ENCODE measurements at places on chromosomes 12 and 14.
A peak's percentile ranks its signal among the peaks of the same experiment; 100 is the strongest.

- no peak for DNase-seq
Observed at GRCh38 chr12:100566887-100567637, 6.4 kb upstream of the GAS2L3 start.

DNA sequence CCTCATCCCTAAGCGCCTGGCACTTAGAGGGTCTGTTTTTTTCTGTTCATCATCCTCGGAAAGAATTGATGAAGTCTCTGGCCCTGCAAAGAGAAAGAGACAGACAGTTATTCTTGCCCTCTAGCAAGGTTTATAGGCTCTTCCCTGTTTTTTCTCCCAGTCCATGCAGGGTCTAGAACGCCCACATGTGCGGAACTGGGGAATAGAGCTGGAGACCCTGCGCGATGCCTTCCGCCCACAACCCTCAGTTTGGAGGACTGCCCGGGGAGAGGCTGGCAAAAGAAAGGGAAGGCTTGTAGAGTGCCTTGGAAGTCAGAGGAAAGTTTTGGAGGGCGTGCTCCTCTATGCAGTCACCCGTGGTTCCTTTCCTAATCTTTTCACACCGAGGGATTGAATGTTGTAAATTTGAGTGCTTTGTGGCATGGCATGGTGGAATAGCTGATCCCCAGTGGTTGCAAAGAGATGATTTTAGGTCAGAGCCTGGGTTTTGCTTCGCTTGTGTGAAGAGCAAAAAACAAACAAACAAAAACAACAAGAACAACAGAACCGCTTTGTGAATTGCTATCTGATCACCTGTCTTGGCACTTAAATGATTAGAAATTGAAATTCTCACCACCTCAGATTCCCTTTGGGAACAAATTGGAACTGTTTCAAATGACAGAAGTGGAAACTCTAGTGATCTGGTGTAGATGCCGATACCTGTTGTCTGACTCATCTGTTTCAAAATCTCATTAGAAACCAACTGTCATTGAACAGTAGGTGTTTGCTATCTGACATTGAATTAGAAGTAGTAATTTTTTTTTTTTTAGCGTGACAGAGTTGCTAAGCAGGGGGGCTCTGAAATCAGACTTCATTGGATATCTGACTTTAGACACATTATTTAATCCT, 947 bp downstream of the GAS2L3 start:
- no peak for DNase-seq

- DNase-seq: no peak
Observed at GRCh38 chr14:49092345-49092744, 493.8 kb downstream of the RPS29 start.

DNA sequence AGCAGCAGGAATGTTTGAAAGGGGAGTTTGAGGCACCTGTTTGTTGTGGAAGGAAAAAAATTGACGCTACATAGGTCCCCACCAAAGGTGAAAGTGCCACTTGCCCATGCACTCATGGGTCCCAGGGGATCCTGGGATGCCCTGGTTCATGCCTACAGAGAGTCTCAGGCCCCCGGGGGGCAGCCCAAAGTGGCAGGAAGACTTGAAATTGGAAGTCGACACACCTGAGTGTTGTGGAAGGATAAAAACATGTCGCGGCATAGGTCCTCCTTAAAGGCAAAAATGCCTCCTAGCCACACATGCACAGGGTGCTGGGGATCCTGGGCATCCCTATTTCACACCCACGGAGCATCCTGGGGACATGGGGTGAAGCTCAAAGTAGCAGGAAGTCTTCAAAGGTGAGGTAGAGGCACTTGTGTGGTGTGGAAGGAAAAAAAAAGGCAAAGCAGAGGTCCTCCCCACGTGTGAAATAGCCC, 576.1 kb downstream of the ALG10 start:
- DNase-seq: no peak

DNA sequence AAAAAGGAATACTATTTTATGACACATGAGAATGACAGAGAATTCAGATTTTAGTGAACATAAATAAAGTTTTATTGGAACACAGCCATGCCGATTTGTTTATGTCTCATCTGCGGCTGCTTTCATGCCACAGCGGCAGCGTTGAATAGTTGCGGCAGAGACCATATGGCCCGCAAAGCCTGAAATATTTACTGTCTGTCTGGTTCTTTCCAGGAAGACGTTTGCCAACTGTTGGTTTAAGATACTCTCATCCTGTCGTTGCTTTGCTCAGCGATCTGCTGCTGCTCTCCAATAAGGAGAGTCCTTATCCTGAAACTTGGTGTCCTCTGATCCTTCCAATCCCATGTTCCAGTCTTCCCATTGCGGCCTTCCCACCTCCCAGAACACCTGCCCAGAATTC, 89.9 kb downstream of the SLC24A4 start:
- no peak for DNase-seq

DNA sequence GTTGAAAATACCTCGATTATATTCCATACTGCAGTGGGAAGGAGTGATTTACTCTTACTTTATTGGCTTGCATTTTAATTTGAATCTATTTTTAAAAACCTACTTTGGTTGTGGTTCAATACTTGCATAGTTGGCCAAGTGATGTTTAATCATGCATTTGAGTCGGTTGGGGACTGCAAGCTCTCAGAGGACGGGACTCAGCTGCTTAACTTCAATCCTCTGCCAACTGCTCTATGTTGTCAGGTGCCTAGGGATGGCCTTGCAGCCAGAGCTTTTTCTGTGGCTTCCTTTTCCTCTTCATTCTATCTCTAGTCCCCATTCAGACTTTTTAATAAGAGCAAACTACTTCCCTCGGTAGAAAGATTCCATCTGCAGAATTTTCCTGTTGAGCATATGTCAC, 53.4 kb upstream of the KRR1 start:
- DNase-seq: no peak

GRCh38 chr14:103862393-103862782, 15.0 kb upstream of the PPP1R13B start:
- no peak for DNase-seq

- DNase-seq: no peak
Observed at GRCh38 chr12:119692410-119692809, 24.5 kb downstream of the PRKAB1 start.

DNA sequence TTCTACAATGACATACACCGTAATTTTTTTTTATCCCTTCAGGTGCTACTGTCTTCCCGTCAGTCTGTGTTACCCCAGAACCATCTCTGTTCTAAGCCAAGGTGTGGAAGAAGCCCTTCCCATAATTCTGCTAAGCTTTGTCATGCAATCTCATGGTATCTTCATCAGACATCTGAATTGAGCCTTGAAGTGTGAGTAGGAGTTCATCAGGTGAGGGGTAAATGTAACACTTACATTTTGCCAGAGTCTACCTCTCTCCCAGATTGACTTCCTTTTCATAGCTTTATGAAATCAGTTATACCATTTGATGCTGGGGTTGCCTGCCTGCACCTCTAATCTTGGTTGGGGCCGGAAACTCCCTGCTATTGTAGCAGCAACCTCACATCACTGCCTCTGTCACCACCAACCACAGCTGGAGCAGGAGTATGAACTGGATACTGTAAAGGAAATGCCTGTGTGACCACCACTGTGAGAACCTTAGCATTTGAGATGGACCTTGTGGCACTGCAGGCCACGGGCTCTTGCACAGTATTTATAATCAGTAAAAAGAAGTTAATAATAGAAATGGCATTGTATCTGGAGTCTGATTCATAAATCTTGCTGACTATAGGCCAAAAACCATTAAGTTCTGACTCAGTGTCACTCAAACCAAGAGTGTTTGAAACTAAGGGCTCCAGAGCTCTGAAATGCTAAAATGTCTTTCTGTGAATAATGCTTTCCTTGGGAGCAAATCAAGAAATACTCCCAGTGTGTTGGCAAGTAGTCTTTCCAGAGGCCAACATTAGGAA, 58.7 kb upstream of the STK38L start:
- peak; percentile 25 for DNase-seq

- DNase-seq: no peak
Observed at GRCh38 chr14:50774542-50775267, 56.3 kb downstream of the NIN start.

GRCh38 chr12:29428633-29429032, 47.7 kb upstream of the ERGIC2 start:
- no peak for DNase-seq

DNA sequence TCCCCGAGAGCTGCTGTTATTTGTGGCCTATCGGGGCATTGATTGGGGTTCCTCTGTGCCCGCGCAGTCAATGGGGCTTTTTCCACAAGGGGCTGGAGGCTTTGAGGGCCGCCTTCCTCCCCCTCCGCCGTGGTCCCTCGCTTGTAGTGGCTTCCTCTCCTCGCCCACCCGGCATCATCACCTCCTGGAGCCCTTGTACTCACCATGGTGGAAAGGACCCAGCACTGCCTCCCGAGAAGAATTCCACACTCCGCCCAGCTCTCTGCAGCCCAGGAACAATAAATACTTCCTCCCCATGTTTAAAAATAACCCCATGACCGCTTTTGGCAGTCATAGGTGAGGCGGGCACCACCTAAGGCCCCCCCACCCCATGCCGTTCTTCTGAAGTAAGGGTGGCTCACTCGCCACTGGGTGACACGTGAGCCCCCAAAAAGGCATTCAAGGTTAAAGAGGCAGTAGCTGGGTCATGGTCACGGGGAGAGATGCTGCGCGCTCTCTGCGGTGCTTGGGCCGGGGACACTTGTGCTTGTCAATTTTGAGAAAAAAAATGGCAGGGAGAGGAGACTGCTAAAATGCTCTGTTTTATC, at the start of gene MYL2:
Gene MYL2 (minus strand): TSS at position 256 of the 587 bp plus-strand sequence. CDS start 50 bp downstream, at position 206.
- no peak for DNase-seq

DNA sequence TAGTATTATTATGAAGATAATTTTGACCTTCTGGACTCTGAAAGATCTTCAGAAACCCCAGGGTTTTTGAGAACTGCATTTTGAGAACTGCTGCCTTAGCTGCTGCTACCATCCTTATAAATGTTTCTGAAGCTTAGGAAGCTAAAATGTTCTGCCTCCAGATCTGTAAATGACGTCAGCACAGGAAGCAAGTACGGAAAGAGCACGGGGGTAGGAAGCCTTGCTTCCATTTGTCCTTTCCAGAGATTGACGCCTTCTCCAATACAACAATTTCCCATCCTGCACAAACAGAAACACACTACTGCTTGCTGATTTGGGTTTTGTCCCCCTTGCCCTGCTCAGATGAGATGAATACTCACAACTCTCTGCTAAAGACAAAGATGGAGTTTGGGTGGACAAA, 17.9 kb downstream of the RAD52 start:
- DNase-seq: no peak

DNA sequence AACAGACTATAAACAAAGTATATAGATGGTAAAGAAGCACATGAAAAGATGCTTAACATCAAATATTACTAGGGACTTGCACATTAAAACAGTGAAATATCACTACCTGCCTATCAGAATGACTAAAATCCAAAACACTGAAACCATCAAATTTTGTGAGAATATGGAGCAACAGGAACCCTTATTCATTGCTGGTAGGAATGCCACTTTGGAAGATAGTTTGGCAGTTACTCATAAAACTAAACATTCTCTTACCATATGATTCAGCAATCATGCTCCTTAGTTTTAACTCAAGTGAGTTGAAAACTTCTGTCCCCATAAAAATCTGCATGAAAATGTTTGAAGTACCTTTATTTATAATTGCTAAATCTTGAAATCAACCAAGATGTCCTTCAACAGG, 297.6 kb downstream of the DAD1 start:
- no peak for DNase-seq

- no peak for DNase-seq
Observed at GRCh38 chr12:132281038-132281437, 48.4 kb downstream of the GALNT9 start.

GRCh38 chr14:79534703-79535353, 676.5 kb downstream of the DIO2 start:
- no peak for DNase-seq

DNA sequence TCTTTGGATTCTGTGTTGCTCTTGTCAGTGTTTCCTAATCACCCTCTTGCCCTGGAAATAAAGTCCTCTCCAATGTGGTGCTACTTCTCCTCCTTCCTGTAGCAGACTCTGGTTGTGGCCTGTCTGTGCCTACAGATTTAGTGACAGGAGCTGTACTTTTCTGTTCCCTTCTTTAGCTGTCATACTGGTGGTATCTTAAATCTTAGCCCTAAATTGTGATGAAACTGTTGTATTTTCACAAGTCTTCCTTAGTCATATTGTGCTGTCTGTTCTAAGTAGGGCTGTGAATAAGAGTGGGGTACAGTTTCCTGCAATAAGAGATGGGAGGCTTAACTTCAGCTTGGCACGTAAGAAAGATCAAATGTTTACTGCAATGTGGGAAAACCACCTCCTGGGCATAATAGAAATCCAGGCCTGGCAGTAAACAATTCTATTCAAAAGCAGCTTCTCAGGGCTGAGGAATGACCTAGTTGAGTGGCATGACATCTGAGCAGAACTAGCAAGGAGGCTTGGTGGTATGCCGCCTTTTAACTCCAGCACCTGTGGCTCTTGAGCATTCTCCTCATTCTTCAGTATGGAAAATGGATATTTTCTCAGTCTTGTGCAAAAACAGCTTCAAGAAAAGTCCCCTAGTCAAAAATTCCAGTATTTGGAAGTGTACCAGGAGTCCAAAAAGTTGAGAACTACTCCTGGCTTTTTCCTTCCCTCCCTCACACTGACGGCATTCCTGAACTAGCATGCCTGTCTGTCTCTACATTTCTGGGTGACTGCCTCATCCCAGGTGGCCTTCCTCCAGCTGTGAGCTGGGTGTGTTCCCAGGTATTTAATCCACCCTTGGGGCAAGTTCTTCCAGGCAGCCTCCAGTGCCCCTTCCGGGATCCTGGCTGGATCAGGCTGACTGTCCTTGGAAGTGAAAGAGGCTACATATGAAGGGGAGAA, 19.5 kb downstream of the ANO6 start:
- no peak for DNase-seq

DNA sequence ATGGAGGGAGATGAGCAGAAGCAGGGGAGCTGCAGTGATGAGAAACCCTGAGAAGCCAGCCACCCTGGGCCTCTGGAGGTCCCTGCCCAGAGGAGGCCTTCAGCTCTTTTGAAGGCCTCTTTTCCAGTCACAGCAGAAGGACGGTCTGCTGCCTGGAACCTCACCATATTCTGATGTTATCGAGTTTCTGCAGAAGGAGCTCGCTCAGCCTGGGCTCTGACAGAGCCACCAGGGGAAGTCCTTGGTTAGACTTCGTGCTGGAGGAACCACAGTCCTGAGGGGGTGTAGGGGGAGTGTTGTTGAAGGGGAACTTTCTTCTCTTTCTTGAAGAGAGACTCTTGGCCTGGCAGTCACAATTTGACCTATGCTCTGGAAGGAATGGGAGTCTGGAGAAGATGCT, 25.1 kb upstream of the BATF start:
- DNase-seq: peak; percentile 62

DNA sequence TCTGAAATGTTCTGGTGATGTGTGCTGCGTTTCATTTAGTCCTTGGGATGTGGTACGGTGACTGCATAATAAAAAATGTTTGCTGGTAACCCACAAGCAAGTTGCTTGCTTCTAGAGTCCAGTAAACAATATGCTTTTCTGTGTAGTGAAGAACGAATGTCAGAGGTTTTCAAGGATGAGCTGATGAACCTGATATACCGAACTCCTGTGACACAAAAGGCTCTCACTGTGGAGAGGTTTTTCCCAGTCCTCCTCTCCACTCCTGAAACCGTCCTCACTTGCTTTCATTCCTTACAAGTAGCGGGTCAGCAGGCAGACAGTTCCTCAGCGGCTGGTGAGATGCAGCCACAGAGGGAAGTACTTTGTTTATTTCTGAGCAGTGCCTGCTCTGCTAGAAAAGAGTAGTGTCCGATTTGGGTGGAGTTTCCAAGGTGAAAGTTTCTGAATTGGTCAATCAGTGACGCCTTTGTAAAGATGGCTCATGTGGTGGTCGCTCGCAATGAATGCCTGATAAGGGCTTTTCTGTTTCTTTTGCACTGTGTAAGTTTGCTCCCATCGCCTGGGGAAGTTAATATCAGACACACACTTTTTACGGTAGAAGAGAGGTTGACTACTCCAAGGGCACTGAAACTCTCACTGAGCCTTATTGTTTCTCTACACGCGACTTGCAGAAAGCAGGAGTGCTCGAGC, 3.0 kb downstream of the ETV6 start:
- peak; percentile 14 for DNase-seq

All from stimulated activated CD8-positive, alpha-beta memory T cell treated with anti-CD3 and anti-CD28 coated beads, Interleukin-2, amount 100 ng/mL, for 48 hours (primary cell).